ENCODE measurements at places on chromosomes 2 and 18.

- DNase-seq: peak; percentile 53
Measured at GRCh38 chr2:60806988-60807681, 51.1 kb downstream of the PAPOLG start.

GRCh38 chr18:56475250-56475649 is 163.1 kb downstream of the TXNL1 start:
- DNase-seq: no peak

GRCh38 chr18:59898609-59899297 is 1.0 kb upstream of the PMAIP1 start:
- no peak for DNase-seq

- peak; percentile 65 for DNase-seq
Measured at GRCh38 chr2:8680822-8681760, 765 bp upstream of the ID2 start.

DNA sequence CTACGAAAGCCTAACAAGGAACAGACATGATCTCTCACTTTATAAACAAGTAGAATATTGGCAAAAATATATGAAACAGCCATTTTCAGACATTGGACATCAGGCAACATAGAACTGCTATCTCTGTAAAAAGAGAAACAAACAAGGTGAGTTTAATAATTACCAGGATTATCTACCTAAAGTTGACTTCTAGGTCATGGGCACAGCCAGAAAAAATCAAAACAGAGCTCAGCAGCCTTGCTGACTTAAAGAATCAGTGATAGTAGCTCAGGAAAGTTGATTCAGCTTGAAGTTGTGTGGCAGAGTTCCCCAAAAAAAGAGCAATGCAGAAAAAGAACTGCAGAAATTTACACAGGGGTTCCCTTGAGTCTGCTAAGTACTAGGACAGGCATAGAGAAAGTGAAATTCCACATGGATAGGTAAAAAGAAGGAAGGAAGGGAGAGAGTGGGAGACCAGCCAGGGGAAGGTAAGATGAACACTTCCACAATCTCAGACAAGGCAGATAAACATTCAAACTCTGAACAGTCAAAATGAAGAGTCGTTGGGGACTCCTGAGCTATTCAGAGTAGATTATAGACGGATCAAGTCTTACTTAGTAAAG is 102.0 kb downstream of the EXOC6B start:
- no peak for DNase-seq

DNA sequence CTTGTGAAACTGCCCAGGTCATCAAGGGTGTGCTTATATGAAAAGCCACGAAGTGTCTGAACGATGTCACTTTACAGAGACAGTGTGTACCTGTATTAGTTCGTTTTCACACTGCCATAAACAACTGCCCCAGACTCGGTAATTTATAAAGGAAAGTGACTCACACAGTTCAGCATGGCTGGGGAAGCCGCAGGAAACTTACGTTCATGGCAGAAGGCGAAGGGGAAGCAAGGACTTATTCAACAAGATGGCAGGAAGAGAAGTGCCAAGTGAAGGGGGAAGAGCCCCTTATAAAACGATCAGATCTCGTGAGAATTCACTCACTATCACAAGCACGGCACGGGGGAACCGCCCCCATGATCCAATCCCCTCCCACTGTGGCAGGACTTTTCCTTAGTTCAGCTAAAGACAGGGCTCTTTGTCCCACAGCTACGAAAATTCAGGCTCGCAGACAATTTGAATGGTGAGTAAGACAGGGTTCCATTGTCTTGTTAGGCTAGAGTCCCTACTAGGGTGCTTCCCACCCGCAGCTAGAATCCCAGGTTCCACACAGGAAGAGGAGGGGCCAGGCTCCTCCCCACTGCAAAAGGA is 20.1 kb downstream of the TMEM177 start:
- no peak for DNase-seq

- DNase-seq: no peak
Measured at GRCh38 chr2:9752441-9753275, 90.6 kb upstream of the TAF1B start.

DNA sequence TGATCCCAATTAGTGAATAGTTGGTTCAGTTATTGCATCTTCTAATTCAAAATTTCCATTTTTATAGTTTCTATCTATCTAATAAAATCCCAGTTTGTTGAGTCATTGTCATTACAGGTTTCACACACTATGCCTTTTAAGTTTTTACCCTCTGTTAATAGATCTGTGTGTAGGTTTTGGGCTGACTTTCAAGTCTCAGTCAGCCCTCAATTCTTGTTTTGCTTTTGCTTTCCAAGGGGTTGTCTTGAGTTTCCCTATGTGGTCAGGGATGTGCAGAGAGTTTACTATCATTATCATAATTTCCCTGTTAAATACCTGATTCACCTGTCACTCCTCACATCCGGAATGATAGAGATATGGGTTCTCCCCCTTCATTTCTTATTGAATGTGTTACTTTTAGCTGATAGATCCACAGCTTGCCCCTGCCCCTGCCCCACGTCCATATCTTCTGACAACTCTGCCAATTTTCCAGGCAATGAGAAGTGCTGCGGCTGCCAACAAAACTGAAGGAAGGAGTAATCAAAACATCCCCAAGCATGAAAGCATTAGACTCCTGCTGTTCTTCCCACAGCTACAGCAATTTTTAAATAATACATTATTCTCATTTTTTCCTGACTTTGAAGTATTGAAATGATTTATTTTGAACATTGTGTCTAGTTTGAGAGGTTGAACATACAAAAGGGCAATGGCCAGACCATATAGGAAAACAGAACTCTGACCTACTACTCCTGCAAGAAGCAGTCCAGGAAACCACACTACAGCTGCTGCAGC is 1064.8 kb downstream of the SUCLG1 start:
- peak; percentile 8 for DNase-seq

GRCh38 chr2:21415234-21415633 is 291.5 kb downstream of the TDRD15 start:
- no peak for DNase-seq

DNA sequence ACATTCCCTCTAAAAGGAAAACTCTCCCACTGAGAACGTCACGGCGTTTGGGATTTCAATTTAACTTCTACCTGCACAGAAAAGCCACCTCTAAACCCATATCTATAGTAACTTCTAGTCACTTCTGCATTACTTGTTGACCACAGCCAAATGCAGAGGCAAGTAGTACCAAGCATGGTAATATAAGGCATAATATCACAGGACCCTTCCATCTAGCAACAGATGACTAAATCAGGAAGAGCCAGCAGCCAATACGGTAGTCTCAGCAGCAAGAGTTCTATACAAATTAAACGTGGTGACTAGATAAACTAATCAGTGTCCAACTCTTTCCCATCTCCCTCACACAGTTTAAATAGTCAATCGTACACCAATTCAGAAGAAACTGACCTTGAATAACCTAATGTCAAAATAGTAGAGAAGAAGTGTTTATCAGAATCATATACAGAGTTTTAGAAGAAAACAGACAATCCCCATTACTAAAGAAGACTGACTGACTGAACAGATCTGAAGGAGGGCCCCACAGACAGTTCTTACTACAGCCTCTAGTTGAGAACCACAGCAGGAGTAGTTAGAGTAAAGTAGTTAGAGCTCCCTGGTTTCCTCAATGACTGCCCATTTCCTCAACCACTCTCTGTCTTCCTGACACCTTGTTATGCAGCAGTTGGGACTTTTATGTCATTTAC is 30.0 kb downstream of the MEMO1 start:
- DNase-seq: no peak

GRCh38 chr2:23654756-23655155 is 269.8 kb downstream of the KLHL29 start:
- no peak for DNase-seq

- DNase-seq: no peak
Measured at GRCh38 chr2:160429248-160430000, 64.2 kb downstream of the RBMS1 start.

GRCh38 chr2:168345601-168346000 is 98.2 kb upstream of the STK39 start:
- no peak for DNase-seq

- DNase-seq: no peak
Measured at GRCh38 chr2:11395389-11395788, 51.0 kb upstream of the ROCK2 start.

GRCh38 chr2:197311421-197312033 is 947 bp upstream of the ANKRD44 start:
- DNase-seq: no peak

- peak; percentile 56 for DNase-seq
Measured at GRCh38 chr2:111122631-111123421, 2.1 kb downstream of the BCL2L11 start.

DNA sequence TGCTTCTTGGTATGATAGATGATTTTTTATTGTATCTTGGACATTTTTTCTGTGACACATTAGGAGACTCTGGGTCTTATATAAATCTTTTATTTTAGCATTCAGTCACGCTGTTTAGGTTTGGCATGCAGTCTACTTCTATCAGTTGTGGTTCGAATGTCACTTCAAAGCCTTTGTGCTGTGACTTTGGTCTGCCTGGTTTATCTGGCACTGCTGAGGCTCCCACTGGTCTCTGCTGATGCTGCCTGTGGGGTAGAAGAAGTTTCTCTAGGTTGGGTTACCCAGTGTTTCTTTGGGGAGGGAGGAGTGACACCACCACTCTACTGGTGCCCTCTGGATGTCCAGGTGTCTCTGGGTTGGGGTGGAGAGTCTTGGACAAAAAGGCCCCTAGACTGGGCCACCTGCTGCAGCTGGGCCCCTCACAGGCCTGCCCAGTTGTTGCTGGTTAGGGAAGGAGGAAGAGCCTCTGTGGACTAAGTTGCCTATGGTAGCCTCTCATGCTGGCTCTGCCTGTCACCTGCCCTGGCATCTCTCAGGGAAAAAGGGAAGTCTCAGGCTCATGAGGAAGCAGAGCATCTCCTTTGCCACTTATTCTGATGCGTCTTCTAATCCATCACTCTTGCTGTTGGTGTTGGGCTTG is 115.4 kb upstream of the HS6ST1 start:
- DNase-seq: no peak

DNA sequence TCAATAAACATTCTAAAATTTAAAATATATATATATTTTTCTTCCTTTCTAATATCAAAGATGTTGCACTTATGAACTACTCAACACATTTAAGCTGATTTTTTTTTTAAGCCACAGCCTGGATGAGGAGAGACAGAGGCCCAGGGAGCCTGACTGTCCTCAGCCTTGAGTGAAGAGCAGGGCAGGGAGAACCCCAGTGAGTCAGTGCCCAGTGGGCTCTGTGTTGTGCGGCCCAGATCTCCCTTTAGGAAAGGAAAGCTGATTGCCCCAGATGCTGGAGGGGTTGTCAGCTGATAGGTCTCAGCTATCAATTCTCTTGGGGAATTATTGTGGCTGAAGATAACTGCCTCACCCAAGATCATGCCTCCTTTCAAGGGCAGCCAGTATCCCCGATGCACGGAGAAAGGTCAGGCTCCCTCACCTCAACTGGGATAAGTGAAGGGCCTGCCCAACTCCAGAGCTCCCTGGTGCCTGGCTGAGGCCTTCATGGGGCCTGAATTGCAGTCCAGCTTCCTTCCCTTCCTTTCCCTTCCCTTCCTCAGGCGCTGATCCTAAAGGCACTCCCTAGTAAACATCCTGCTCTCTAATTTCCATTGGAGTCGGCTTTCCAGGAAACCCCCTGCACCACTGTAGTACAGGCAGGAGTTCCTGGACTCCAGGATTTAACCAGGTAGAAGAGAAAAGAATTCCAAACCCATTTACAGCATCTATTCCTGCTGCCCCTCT is 106.9 kb upstream of the ATL2 start:
- no peak for DNase-seq

DNA sequence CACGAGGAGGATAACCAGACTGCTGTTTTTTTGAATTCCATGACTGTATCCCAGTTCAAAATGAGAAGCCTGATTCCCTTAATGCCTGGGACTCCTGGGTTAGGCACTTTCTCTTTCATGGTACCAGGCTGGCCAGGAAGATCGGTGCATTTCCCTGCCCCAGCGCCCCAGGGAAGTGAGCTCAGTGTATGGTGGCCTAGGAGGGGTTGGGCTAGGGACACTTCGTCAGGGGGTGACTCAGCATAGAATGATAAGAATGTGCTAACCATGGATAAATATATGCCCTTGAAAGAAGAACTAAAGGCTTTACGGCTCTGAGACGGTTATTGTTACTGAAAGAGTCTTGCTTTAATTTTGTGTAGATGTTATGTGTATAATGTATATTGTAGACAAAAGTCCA is 27.5 kb upstream of the FAM237A start:
- DNase-seq: no peak

GRCh38 chr2:236209535-236209934 is 41.3 kb upstream of the GBX2 start:
- DNase-seq: no peak
